ENCODE measurements at places on chromosomes 13 and 19.
A peak's percentile ranks its signal among the peaks of the same experiment; 100 is the strongest.

DNA sequence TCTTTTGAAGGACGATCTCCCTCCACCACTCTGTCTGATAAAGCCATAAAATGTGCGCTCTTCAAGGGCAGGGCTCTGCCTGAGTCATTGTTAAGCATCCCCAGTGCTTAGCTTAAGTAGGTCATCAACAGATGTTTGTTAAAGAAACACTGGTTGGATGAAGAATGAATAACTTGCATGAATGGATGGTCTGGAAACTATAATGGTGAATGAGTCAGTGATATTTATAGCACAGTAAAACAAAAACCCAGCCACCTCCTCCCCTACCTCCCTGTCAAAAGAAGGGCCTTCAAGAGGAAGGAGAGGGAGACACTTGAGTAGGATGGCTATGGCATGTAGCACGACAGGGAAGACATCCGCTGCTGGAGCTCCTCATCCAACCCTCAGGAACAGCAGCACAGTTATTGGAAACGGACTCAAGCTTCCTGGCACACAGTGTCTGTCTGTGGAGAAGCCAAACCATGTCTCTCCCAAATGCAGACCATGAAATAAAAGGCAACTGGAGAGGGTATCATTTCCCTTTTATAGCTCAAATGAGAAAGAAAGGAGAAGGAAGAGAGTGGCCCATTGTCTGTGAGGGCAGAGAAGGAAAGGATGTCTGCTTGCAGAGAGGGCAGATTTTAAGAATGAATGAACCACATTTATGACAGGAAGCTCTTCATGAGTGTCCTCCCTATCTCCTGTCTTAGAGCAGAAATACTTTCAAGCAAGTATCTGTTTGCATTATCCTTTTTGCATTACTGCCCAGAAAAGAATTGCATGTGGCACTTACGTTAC lies 183.5 kb upstream of the UBL3 start:
- no peak for DNase-seq

DNA sequence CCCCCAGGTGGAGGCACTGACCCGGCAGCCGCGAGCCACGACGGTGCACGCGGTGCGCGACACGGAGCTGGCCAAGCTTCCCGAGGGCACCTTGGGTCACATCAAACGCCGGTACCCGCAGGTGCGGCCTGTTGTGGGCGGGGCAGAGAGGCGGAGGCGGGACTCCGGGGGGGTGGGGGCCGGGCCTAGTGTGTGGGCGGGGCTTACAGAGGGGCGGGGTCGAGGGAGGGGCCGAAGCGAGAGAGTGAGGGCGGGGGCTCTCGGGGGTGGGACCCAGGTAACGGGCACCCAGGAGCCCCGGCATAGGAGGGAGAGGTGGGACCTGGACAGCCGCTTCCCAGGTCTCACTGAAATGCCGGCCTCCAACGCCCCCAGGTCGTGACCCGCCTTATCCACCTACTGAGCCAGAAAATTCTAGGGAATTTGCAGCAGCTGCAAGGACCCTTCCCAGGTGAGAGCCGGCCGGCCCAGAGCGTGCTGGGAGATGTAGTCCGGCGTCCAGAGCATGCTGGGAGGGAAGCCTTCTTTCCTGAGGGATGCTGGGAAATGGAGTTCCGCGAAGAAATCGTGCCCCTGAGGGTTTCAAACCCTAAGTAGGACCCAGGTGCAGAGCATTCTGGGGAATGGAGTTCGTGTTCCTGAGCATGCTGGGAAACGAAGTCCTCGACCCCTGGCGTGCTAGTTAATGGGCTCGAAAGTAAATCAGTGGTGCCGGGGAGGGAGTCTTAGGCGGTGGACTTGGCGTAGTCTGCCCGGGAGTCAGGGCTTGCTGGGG lies 15.7 kb downstream of the PNPLA6 start:
- DNase-seq = no peak

GRCh38 chr13:34886121-34886875 lies 55.8 kb upstream of the NBEA start:
- no peak for DNase-seq

GRCh38 chr13:112058519-112058873 lies 8.5 kb upstream of the SOX1 start:
- DNase-seq = no peak

- DNase-seq = no peak
Observed at GRCh38 chr13:100306030-100306429, 217.1 kb downstream of the PCCA start.

DNA sequence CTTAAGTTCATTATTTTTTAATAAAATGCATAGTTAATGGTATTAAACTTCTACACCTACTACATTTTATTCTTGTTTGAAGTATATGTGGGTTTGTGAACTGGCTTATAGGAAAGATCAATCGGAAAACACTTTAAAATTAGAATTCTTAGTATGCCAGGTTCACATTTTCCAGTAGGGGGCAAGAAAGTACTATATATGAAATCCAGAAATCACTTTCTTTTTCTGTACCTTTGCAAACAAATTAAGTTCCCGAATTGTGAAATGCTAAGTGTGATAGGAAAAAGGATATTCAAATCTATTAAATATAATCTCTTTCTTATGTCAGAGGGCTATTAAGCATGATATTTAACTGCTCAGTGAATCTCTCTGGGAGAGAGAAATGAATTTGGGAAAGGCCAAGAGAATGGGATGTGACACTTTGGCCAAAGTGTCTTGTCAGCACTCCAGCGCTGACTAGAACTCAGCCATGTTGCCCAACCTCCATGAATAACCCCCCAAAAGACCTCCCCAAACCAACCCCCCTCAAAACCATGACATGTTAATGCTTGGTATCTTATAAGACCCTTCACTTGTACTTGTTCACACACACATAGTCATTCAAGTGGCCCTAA lies 122.6 kb upstream of the SLC10A2 start:
- no peak for DNase-seq

- DNase-seq = no peak
Observed at GRCh38 chr13:98351636-98352035, 174.6 kb upstream of the RNF113B start.

- DNase-seq = peak; percentile 88
Observed at GRCh38 chr19:9406798-9407352, 28.5 kb downstream of the ZNF266 start.

- DNase-seq = no peak
Observed at GRCh38 chr19:46715620-46715974, 1.3 kb downstream of the PRKD2 start.

DNA sequence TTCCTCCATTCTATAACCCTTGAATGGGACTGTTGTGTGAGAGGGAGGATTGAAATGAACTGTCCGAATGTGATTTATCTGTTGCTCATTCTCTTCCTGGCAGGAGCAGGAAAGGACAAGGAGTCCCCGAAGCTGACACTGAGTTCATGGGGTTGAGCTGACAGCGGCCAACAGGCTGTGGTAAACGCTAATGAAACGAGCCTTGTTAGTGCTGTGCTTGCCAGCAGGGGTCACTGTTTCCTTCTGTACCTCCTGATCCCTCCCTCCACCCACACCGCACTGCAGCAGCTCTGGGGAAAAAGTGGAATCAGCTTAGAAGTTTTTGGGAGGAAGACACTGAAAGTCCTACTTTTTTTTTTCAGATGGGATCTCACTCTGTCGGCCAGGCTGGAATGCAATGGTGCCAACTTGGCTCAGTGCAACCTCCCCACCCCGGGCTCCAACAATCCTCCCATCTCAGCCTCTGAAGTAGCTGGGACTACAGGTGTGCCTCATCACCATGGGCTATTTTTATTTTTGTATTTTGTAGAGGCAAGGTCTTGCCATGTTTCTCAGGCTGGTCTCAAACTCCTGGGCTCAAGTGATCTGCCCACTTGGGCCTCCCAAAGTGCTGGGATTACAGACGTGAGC lies 6.7 kb upstream of the ZNF761 start:
- no peak for DNase-seq

DNA sequence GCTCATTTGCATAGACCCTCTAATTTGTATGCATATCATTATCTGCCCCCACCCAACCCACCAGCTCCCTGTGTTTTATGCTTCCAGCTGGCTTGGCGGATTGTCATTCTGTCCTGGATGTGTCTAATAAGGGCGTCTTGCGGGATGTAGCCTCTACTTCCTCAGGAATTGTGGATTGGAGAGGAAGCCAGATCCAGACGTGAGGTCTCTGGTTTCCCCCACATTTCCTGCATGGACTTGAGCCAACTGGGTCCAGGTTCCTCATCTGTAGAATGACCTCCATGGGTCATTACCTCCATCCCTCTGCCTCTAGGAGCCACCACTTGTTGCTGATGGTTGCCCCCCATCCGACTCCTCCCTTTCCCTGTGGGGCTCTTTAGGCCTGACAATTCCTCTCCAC lies 7.3 kb downstream of the TNFSF14 start:
- DNase-seq = no peak
